Hematopoietic multipotent progenitor cell treated with erythropoietin and hydrocortisone succinate and interleukin-3 and kit ligand, for 4 days (in vitro differentiated cells): ENCODE measurements at places on chromosomes 13 and 19.

- DNase-seq, result no peak
Observed at GRCh38 chr19:18300930-18301717, 19.7 kb upstream of the JUND start.

DNA sequence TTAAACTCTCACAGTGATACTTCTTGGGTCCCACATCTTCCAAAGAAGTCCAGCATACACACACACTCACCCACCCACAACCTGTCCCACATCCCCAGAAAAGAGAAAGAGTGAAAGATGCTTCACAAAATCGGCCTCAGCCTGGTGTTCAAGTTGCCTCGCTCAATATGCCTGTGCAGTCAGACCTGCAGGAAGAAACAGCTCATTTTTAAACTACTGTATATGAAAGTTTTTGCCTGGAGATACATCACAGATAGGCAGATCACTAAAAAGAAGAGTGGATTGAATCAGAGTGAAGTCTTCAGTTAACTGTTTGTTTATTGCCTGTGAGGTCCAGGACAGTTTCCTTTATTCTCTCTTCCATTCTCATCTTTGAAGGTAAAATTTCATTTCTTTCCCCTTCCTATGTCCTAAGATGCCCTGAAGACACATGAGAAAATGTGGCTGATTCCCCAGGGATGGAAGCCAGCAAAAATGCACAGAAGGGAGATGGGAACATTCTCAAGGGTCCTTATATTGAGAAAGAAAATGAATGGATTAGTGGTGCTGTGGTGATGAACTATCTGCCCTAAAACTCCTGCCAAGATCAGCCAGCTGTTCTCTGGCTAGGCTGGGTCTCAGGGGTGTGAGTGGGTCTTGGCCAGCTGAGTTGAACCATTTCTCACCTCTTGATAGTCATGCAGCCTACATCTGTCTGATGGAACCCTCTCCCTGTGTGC is 259.0 kb downstream of the ITGBL1 start:
- DNase-seq, result no peak

- DNase-seq, result no peak
Observed at GRCh38 chr19:369876-370275, 25.3 kb upstream of the MIER2 start.

GRCh38 chr13:24348385-24348784 is 39.0 kb downstream of the C1QTNF9 start:
- DNase-seq, result no peak

DNA sequence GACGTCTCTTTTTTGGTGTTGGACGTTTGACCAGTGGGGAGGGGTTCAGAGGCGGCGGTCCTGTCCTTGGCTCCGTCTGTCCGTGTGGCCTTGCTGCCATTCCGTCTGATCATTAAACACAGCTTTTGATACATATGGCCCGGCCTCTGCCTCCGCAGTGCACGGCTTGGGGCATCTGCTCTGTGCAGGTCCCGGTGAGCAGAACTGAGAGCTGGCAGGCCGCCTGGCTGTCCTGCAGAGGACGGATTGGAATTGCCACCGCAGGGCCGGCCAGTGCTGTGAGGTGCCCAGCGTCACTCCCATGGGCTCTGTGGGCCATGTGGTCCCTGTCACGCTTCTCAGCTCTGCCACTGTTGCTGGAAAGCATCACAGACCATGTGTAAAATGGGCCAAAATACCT is 5.4 kb upstream of the TMPRSS9 start:
- DNase-seq, result no peak

- peak; percentile 85 for DNase-seq
Observed at GRCh38 chr19:33064792-33065550, at the start of gene RHPN2. Gene RHPN2 (minus strand): TSS chr19:33064888. CDS start chr19:33064852, 36 bp downstream.

DNA sequence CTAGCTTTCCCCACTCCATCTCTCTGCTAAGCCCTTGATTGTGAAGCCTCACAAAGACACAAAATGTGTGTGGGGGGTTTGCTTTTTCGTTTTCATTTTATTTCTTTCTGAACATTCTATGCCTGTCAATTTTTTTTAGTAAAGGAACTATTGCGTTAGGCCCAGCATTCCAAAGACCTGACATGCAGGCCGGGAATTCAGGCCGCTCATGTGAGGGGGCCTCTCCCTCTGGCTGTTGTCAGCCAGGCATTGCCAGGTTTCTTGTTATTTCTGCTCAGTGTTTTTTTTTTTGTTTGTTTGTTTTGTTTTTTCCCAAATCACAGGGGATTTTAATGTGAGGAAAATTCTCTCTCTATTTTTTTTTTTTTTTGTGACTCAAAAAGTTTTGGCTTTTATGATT is 10.3 kb upstream of the MEDAG start:
- no peak for DNase-seq

DNA sequence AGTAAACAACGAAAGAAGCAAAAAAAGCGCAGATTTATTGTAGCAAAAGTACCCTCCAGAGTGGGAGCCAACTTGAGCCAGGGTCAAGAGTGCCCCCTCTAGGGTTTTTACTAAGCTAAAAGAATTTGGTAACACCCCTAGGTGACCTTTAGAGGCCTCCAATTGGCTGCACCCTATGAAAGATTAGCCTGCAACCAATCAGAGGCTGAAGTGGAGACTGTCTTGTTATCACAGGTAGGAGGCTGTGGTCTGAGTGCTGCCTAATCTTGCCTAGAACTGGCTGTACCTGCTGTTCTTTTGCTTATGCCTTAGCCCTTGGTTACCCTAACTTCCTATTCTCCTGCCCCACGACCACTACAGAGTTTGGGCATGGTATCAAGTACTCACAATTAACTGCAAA is 38.3 kb downstream of the ANKRD10 start:
- no peak for DNase-seq

- no peak for DNase-seq
Observed at GRCh38 chr13:101627556-101627943, 175.1 kb downstream of the ITGBL1 start.

DNA sequence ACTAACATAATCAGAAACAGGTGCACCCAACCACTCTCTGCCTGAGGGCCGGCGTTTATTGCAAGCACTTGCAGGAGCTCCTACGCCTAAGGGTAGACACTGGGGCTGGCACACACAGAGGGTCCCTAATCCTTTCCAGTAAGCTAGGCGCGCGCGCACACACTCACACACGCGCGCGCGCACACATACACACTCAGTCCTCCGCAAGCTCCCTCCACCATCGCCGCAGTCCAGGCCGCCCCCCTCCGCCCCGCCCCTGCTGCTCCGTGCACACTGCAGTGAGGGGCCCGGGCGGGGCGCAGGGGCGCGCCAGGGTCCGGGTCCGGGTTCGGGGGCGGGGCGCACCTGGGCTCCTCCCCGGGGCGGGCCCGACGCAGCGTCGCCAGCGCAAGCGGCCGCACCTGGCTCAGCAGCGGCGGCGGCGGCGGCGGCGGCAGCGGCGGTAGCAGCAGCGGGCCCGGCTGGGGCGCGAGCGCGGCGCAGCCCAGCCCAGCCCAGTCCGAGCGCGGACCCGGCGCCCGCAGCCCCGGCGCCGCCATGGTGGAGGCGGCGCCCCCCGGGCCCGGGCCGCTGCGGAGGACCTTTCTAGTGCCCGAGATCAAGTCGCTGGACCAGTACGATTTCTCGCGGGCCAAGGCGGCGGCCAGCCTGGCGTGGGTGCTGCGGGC is at the start of gene CAMSAP3:
Gene CAMSAP3 (plus strand): TSS at position 398 of the 668 bp plus-strand sequence. CDS start 140 bp downstream, at position 538.
- peak; percentile 47 for DNase-seq

DNA sequence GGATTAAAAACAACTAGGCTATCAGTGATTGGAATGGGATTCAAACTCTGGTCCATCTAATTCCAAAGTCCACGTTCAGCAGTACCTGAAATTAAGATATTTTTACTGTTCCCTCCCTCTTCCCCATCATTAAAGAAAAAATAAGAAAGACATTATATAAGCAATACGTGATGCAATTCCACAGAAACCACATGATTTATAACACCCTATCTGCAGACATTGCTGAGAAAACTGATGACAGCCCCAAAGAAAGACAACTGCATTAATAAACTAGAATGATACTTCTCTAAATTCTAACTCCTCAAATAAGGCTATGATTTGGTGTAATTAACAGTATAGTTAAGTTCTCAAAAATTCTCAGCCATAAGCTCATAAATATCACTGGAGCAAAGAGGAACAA is 19.1 kb downstream of the LNX2 start:
- no peak for DNase-seq

GRCh38 chr19:7982103-7982502 is 23.3 kb downstream of the ELAVL1 start:
- no peak for DNase-seq

GRCh38 chr19:39332293-39332692 is 3.5 kb downstream of the GMFG start:
- DNase-seq, result no peak

- no peak for DNase-seq
Observed at GRCh38 chr19:50340331-50340730, 11.2 kb upstream of the KCNC3 start.

DNA sequence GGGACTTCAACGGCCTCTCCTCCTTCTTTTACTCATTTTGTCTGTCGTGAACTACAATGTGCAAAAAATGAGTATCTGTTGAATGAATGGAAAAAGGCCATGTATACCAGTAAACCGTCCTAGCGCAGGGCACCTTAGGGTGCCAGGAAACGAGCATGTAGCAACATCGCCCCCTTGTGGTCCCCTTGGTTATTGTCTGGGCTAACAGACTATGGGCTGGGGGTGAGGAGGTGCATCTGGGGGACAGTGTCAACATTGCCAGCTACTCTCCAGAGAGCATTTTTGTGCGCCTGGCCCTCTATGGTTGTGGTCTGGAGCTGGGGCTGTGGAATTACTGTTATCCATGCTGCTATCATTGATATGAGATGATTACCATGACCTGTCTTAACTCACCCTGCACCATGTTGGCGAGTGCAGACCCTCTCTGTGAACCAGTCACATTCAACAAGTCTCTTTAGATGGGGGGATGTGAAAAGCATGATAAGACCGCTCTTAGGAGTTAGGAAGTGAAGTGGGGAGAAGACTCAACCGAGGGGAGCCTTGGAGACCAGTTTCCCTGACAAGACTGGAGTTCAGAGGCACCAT is 22.8 kb upstream of the SIGLEC11 start:
- DNase-seq, result peak; percentile 81

- DNase-seq, result peak; percentile 72
Observed at GRCh38 chr19:7657131-7657751, 11.6 kb upstream of the RETN start.

- no peak for DNase-seq
Observed at GRCh38 chr13:47168618-47169017, 271.8 kb upstream of the HTR2A start.

- no peak for DNase-seq
Observed at GRCh38 chr19:45170146-45171106, 7.6 kb downstream of the TRAPPC6A start.

DNA sequence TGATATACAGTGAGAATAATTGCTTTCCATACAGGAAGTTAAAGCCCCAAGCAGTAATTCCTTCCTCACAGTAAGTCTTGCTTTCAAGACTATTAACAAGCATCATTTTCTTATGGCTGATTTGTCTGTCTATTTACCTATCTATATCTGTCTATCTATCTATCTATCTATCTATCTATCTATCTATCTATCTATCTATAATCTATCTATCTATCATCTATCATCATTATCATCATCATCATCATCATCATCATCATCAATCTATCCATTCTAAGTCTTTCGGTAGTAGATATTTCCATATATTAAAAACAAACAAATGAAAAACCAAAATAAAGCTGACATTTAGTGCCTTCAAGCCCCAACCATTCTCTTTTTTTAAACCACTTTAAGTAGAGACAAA is 224.4 kb upstream of the RXFP2 start:
- DNase-seq, result no peak

- peak; percentile 56 for DNase-seq
Observed at GRCh38 chr13:48235341-48236135, 2.5 kb downstream of the ITM2B start.

- DNase-seq, result no peak
Observed at GRCh38 chr13:90686442-90686841, 661.0 kb upstream of the MIR17HG start.

- DNase-seq, result no peak
Observed at GRCh38 chr13:110922506-110922905, 7.6 kb upstream of the ANKRD10 start.

- peak; percentile 97 for DNase-seq
Observed at GRCh38 chr19:10286803-10287737, at the start of gene ICAM4. Gene ICAM4 (plus strand): TSS chr19:10286955. CDS start chr19:10287013, 58 bp downstream.

DNA sequence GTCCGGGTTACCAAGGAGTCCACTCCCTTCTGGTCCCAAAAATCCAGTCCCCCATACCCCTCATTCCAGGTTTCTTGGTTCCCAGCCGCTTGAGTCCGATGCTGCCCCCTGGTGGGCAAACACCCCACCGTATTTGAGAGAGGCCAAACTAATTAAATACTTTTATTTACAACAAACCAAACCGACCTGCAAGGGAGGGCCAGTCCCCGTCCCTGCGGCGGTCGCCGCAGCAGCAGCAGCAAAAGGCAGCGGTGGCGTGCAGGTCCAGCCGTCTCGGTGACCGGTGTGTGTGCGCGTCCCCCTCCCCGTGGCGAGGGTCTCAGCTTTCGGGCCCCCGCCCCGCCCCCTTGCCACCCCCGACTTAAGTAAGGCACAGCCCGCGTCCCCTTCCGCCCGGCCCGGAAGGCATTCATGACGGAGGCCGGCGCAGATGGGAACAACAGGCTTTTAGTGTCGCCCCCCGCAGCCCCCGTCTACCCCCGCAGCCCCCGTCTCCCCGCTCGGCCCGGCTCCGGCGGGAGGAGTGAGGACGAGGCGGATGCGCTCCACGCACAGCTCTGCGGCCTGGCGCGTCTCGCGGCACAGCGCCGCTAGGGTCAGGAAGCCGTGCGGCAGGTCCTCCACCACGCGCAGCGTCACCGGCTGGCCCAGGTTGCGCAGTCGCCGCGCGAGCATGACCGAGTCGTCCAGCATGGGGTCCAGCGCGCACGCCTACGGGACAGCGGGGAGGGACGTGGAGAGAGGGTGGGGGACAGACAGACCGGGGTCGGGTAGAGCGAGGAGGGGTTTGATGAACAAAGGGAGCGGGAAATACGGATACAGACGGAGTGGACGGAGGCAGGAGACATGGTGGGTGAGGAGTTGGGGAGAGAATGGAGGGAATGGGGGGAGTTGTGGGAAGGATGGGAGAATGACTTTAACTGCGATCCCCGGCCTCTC is 11.5 kb upstream of the CNFN start:
- peak; percentile 90 for DNase-seq

GRCh38 chr13:32726374-32727037 is 140.3 kb downstream of the PDS5B start:
- peak; percentile 36 for DNase-seq

DNA sequence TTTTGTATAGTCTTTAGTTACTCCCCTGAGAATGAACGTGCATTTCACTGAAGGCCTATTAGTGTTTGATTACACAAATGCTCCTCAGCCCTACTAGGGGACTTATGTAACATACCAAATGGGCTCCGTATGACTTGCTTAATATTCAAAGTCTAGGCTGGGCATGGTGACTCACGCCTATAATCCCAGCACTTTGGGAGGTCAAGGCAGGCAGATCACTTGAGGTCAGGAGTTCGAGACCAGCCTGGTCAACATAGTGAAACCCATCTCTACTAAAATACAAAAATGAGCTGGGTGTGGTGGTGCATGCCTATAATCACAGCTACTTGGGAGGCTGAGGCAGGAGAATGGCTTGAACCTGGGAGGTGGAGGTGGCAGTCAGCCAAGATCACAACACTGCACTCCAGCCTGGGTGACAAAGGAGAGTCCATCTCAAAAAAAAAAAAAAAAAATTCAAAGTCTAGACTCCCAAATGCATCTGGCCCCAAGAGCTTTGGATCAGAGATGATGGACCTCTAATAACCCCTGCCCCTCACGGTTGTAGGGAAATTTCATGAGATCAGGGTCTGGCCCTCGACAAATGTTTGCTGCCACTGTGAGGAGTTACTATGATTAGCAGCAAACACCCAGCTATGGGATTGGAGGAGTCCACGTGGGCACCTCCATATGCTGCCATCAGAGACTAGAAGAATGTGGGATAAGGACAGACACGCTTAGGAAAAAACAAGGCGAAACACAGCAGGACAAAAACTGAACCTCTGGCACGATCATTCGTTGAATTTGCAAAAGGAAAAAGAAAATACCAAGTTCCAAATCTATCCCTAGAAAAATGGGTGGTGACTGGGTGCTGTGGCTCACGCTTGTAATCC is 4.6 kb downstream of the FBXO17 start:
- DNase-seq, result no peak
